ENCODE measurements at places on chromosomes 3 and 15. TPM values are rescaled to one million over a fixed set of nuclear protein-coding genes. Genes with fewer than 3 reads are reported as not detected.

The GRAMD1C gene
- total RNA-seq, result 35.0 TPM

The CEP152 gene
- 7.4 TPM for total RNA-seq

The OR5K3 gene
- total RNA-seq, result not detected

The NCK1 gene
- 99.9 TPM for total RNA-seq

The MYZAP gene
- total RNA-seq, result 53.4 TPM

The C2CD4A gene
- 1.3 TPM for total RNA-seq

The CEMIP gene
- 0.32 TPM for total RNA-seq

The ZNF770 gene
- 14.7 TPM for total RNA-seq

The CAND2 gene
- total RNA-seq, result 2.8 TPM

The CYP1A2 gene
- total RNA-seq, result not detected

The PLIN1 gene
- not detected for total RNA-seq

The ACSBG1 gene
- total RNA-seq, result not detected

The SAXO2 gene
- 0.06 TPM for total RNA-seq

The TRH gene
- total RNA-seq, result not detected

The ALDH1A3 gene
- total RNA-seq, result 37.1 TPM

The ZNF80 gene
- not detected for total RNA-seq

The GALNT15 gene
- 113 TPM for total RNA-seq

The FETUB gene
- total RNA-seq, result not detected

The RBM15B gene
- 24.3 TPM for total RNA-seq

The PLAAT1 gene
- 0.44 TPM for total RNA-seq

The ZMYND10 gene
- total RNA-seq, result 0.31 TPM

The CLDN18 gene
- not detected for total RNA-seq

The RUVBL1 gene
- total RNA-seq, result 71.1 TPM

The TMEM45A gene
- 0.97 TPM for total RNA-seq

The FSIP1 gene
- total RNA-seq, result 0.16 TPM

The ZNF662 gene
- 0.81 TPM for total RNA-seq

The MELTF gene
- 4.1 TPM for total RNA-seq

The THBS1 gene
- 2,994 TPM for total RNA-seq

The MYL3 gene
- total RNA-seq, result not detected

The MESP2 gene
- not detected for total RNA-seq

The GPR149 gene
- total RNA-seq, result not detected

The PPP1R14D gene
- total RNA-seq, result not detected

The ZNF280D gene
- total RNA-seq, result 30.3 TPM

The CLPX gene
- 32.1 TPM for total RNA-seq

The GOLGA8S gene
- not detected for total RNA-seq

The CDHR4 gene
- not detected for total RNA-seq

The MOBP gene
- total RNA-seq, result under 0.01 TPM

The PCLAF gene
- total RNA-seq, result 25.1 TPM

The GPR160 gene
- 13.3 TPM for total RNA-seq

The MYO1E gene
- 135 TPM for total RNA-seq

The DUOX1 gene
- not detected for total RNA-seq

The ABHD17C gene
- total RNA-seq, result 7.5 TPM

The TMCO5A gene
- not detected for total RNA-seq

The GPR27 gene
- not detected for total RNA-seq

The ELL3 gene
- 3.1 TPM for total RNA-seq

The BFSP2 gene
- not detected for total RNA-seq

The PARP3 gene
- total RNA-seq, result 15.5 TPM

The ACKR4 gene
- total RNA-seq, result 0.50 TPM

The USP50 gene
- total RNA-seq, result 0.69 TPM

The CHRFAM7A gene
- total RNA-seq, result 1.6 TPM

The SAMD7 gene
- total RNA-seq, result not detected

The PTPRG gene
- 22.5 TPM for total RNA-seq

The TM6SF1 gene
- total RNA-seq, result 19.6 TPM

The SLC6A1 gene
- total RNA-seq, result not detected

The NEIL1 gene
- total RNA-seq, result 16.7 TPM

The KLHDC8B gene
- total RNA-seq, result 55.2 TPM

The NPAP1 gene
- total RNA-seq, result not detected

The PFN2 gene
- 22.2 TPM for total RNA-seq

The GOLGA8T gene
- 0.13 TPM for total RNA-seq

The OCA2 gene
- not detected for total RNA-seq

Measured in bladder microvascular endothelial cell (primary cell).